Stimulated activated CD8-positive, alpha-beta memory T cell treated with anti-CD3 and anti-CD28 coated beads, Interleukin-12 subunit alpha, Interleukin-12 subunit beta, amount 100 ng/mL, for 4 hours (primary cell): ENCODE measurements at places on chromosomes 2 and 18.

- no peak for DNase-seq
These were observed 45.7 kb upstream of the EML4 start for GRCh38 chr2:42123426-42123825.

GRCh38 chr2:202564226-202564625 lies 70.5 kb upstream of the FAM117B start:
- no peak for DNase-seq

DNA sequence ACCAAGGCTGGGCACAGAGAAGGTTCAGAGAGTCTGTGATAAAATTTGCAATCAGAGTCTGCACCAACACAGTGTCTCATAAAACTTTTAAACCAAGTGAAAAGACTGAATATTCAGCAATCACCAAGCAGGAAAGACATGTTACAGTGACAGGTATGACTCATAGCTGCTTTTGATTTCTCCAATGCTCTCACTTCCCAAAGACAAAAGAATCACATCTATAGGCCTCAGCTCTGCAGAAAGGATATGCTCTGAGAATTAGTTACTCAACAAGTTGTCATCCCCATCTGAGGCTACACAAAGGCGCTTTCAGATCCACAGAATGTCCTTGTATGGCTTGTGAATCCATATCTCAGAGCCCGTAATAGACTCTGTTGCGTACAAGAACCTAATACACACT lies 92.5 kb downstream of the KCNF1 start:
- no peak for DNase-seq

DNA sequence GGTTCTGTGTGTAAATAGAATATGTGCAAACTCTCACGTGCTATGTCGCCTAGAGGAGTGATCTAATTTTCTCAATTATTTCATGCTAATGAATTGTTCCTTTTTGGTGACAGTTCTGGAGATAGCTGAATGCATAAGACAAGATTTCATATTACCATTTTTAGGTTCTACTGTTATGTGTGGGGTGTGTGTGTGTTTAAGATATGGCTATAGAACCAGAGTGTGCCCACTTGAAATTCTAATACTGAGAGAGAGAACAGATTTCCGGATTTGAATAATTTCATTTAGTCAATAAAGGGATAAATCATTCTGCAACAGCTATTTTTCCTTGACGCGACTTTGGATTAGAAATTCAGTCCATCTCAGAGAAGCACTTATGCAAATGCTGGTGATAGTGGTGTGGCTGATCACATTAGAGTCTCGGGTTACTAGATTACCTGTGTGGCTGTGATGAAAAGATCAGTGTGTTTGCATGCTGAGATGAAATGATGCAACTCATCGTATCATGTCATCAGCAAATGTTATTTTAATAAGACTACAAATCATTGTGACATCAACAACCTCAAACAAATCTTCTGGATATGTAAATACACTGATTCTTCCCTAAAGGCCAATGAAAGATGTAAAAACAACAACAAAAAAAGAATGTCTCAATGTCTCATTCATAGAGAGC lies 415.9 kb downstream of the EPHA4 start:
- no peak for DNase-seq
